ENCODE measurements at places on chromosomes 7 and 10. TPM values are rescaled to one million over a fixed set of nuclear protein-coding genes. Genes with fewer than 3 reads are reported as not detected.

DNA sequence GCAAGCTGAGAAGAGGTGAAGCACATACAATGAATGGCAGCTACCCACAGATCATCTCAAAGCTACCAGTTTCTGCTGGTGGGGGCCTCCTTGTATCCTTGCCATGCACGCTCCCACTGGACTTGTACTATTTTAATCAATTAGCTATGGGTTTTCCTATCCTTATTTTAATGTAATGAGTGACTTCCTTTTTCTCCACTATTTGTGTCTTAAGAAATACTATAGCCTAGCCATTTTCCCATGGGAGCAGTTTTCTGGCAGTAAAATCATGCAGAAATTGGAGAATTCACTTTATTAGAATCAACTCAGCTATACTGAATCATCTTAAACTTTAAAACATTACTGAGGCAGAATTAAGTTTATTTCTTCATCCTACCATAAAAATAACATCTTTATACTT lies 73.5 kb downstream of the CTNNA3 start:
- DNase-seq: no peak

- no peak for DNase-seq
Measured at GRCh38 chr7:151204383-151205032, 5.8 kb downstream of the H2BK1 start.

GRCh38 chr7:111529507-111530355 lies 32.6 kb downstream of the IMMP2L start:
- no peak for DNase-seq

Gene FAM180A
- total RNA-seq: 19.7 TPM

Gene MYO3A
- not detected for total RNA-seq

DNA sequence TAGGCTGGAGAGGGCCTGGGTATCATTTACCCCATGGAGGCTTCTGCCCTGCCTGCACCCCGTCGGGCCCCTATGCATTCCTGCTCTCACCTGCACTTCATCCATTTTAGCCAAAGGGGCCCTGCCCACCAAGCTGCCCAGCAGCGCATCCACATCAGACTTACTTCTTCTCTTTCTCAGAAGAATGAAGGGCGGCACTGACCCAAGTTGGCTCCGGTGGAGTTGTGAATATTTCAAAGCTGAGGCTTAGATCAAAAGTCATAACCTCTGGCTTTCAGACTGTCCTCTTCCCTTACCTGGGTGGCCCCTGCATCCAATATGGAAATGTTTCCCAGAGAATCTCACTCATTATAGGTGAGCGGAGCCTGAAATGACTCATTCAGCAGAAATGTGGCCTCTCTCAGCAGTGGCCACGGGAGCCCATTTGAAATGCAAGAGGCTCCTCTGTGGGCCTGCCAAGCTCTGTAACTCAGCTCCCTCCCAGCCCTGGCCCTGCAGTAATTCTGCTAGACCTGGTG lies 117.6 kb upstream of the TCF7L2 start:
- DNase-seq: no peak

- no peak for DNase-seq
Measured at GRCh38 chr7:107660381-107661080, at the start of gene SLC26A4. TSS of gene SLC26A4 (plus strand) at chr7:107660828. CDS start at chr7:107661642, 814 bp downstream.

- no peak for DNase-seq
Measured at GRCh38 chr10:1648648-1649047, 88.7 kb downstream of the ADARB2 start.

DNA sequence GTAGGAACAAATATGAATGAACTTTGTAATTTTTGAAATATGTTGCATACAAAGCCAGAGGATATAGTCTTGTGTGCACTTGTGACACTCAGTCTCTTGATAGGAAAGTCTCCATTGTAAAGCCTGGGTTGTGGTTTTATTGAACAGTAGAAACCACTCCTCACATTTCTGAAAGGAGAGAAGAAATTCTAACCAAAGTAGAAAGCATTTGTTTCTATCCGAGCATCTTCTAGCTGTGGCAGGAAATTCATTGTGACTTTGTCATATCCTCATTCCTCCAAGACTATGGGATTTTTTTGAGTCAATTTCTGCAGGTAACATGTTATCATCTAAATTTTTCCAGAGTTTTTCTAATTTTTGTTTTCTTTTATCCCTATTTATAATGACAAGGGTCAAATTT lies 55.5 kb upstream of the NCF1 start:
- no peak for DNase-seq

DNA sequence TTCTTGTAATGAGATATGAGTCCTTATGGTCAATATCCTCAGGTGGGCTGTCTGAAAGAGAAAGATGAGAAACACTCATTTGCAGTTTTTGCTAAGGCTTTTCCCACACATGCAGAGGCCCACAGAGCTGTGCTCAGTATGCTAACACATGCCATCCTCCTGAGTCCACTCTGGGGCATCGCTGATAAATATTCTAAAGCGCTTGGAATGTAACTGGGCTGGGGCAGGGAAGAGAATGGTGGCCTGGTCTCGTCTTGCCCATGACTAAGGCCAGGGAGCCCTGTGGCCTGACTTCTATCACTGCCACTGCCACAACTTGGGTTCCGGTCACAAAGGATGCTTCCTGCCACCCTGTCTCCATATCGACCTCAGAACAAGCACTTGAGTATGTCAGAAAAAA lies 199.7 kb upstream of the FRMD4A start:
- no peak for DNase-seq

All from left ventricle myocardium inferior (tissue), 1 donor.